ENCODE measurements at places on chromosomes 2 and 18.

- DNase-seq: no peak
Observed at GRCh38 chr18:44880170-44880569, 199.5 kb downstream of the SETBP1 start.

DNA sequence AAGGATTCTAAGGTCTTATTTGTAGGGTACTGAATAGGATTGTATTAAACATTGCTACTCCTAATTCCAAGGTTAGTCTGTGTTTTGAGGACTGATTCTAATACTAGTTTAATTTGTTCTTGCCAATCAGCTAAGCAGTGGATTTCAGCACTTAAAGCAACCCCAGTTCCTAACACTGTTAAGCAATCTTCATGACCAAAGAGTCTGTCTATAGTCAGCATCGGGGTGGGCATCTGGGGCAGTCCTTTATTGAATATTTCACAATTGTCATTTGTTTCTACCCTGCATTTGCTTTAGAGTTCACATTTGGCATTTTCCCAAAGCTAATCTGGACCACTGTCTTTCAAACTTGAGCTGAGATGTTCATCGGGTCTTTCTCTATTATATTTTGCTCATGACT is 248.0 kb upstream of the TANK start:
- no peak for DNase-seq

DNA sequence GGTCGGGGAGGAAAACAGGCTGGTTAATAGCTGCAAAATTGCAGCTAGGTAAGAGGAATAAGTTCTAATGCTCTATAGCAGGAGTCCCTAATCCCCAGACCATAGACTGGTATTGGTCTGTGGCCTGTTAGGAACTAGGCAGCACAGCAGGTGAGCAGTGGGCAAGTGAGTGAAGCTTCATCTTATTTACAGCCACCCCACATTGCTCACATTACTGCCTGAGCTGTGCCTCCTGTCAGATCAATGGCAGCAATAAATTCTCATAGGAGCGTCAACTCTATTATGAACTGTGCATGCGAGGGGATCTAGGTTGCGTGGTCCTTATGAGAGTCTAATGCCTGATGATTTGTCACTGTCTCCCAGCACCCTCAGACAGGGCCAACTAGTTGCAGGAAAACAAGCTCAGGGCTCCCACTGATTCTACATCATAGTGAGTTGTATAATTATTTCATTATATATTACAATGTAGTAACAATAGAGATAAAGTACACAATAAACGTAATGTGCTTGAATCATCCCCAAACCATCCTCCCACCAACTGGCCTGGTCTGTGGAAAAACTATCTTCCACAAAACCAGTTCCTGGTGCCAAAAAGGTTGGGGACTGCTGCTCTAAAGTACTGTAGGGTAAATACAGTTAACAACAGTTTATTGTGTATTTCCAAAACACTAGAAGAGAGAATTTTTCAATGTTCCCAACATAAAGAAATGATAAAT is 91.7 kb upstream of the TFCP2L1 start:
- no peak for DNase-seq

DNA sequence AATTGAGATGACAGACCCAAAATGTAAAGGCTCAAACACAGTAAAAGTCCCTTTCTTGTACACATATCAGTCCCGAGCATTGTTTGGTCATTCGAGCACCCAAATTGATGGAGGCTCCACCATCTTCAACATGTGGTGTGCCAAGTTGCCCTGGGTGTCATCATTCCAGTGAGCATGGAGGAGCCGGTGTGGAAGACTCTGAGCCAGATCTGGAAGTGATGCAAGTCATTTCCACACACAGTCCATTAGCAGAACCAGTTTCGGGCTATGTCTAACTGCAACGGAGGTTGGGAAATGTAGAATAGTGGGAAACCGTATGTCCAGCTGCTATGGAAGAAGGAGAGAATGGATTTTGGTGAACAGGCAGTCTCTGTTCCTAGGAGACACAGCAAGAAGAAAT is 40.9 kb upstream of the BZW1 start:
- no peak for DNase-seq

DNA sequence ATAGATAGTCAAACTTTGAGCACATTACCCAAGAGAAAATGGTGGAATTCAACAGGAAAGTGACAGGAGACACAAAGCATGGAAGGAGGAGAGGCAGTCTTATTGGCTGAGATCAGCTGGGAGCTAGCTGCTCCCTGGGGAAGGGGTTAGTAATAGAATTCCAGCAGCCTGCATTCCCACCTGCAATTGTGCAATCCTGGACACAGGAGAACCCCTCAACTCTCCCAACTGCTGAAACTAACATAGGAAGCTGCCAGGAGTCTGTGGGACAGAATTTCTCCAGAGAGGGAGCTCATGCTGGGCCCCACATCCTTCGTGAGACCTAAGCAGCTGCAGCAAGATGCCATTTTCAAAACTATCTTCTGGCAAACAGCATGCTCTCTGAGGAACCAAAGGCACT is 69.8 kb upstream of the ACVR1C start:
- no peak for DNase-seq

- DNase-seq: no peak
Observed at GRCh38 chr18:904218-905090, at the start of gene ADCYAP1. Gene ADCYAP1, plus strand, starts transcription at chr18:904871. Its CDS starts 516 bp downstream, at chr18:905387.

GRCh38 chr2:128535953-128536352 is 217.3 kb upstream of the HS6ST1 start:
- no peak for DNase-seq

- DNase-seq: no peak
Observed at GRCh38 chr2:176234156-176234555, 35.1 kb upstream of the MTX2 start.

- DNase-seq: no peak
Observed at GRCh38 chr2:209208211-209208610, 215.6 kb upstream of the MAP2 start.

DNA sequence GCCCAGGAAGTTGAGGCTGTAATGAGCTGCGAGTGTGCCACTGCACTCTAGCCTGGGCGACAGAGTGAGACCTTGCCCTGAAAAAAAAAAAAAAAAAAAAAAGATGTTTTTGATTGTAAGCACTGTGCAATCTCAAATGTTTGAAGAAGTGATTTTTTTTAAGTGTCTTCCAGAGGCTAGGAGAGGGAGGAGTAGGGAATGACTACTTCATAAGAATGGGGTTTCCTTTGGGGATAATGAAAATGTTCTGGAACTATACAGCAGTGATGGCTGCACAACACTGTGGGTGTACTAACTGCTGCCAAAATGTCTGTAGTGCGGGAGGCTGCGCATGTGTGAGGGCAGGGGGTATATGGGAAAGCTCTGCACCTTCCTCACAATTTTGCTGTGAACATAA is 83.7 kb downstream of the MCFD2 start:
- DNase-seq: no peak

DNA sequence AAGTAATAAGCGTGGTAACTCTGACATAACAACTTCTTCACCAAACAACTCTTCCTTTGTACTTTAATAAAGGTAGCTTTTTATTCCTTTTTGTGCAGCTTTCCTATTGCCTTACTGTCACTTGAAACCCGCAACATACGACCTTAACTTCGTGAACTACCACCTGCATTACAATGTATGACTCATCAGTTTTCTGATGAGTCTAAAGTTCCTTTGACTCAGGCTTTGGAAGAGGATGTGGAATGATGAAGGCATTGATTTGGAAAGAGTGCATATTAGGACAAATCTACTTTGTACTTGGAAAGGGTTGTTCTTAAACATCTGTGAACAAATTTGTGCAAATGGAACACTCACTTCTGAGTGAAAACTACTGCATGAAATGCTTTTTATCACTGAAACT is 1012.1 kb downstream of the TMEM182 start:
- peak; percentile 77 for DNase-seq

- DNase-seq: no peak
Observed at GRCh38 chr2:106085181-106085940, 108.7 kb downstream of the UXS1 start.

DNA sequence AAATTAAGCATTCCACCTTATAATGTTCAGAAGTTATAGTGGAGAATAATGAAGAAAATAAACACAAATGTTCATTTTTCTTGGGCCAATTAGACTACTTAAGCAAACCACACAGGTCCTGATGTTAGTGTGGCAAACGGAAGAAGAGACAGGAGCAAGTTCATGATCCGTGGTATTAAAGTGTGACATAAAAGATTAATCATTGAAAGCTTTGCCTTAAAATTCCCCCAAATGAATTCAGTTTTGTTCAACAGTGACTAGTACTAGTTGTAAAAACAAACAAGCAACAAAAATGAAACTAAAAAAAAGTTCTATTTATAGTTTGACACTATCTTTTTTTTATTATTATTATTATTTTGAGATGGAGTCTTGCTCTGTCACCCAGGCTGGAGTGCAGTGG is 73.7 kb downstream of the RFTN2 start:
- DNase-seq: no peak

DNA sequence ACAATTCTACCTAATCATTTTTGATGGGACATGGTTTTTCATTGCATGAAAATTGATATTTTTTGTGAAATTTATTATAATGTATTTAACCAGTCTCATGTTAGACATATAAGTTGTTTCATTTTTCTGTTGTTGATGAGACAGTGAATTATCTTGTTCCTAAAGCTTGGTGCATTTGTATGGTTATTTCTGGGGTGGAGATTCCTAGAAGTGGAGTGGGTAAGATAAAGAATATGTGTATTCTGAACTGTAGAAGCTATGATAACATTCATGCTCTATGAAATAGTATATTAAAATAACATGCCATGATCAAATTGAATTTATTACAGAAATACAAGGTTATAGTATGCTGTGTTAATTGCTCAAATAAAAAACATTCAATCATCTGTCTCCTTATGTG is 69.2 kb downstream of the BOLA3 start:
- no peak for DNase-seq

GRCh38 chr2:99682275-99683060 is 192.7 kb upstream of the REV1 start:
- no peak for DNase-seq

- no peak for DNase-seq
Observed at GRCh38 chr2:19228715-19229114, 129.7 kb downstream of the OSR1 start.

DNA sequence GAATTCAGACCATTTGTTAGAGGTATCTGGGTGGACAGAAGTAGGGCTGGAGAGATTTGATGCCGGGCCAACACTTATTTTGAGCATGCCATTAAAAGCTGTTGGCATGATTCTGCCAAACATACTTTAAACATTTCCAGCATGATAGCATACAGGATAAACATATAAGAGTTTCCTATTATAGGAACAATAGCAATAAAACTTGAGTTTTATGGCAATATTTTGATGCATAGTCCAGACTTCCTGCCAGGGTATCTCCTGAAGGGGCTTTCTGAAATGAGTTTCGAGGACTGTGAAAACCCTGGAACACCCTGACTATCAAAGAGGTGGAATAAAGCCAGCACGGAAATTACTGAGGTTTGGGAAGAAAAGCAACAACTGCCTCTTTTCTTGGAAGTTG is 1398.0 kb upstream of the NXPH2 start:
- no peak for DNase-seq

DNA sequence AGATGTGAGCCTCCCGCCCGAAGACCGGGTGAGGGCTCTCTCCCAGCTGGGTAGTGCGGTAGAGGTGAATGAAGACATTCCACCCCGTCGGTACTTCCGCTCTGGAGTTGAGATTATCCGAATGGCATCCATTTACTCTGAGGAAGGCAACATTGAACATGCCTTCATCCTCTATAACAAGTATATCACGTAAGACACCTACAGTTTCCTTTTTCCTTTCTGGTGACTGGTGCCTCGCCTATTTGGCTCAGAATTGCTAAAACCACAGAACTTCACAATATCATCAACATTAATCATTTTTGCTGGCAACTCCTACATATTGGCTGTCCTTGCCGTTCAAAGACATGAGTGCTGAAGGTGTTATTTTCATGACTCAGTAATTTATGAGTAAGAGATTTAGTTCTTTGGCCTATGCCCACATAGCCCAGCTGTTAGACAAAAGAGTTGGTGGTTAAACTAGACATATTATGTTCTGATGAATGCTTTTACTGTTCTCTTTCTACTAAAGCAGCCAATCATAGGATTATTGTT is 2.2 kb downstream of the STAMBP start:
- peak; percentile 66 for DNase-seq

- no peak for DNase-seq
Observed at GRCh38 chr18:29311580-29311979, 1134.7 kb upstream of the CDH2 start.

DNA sequence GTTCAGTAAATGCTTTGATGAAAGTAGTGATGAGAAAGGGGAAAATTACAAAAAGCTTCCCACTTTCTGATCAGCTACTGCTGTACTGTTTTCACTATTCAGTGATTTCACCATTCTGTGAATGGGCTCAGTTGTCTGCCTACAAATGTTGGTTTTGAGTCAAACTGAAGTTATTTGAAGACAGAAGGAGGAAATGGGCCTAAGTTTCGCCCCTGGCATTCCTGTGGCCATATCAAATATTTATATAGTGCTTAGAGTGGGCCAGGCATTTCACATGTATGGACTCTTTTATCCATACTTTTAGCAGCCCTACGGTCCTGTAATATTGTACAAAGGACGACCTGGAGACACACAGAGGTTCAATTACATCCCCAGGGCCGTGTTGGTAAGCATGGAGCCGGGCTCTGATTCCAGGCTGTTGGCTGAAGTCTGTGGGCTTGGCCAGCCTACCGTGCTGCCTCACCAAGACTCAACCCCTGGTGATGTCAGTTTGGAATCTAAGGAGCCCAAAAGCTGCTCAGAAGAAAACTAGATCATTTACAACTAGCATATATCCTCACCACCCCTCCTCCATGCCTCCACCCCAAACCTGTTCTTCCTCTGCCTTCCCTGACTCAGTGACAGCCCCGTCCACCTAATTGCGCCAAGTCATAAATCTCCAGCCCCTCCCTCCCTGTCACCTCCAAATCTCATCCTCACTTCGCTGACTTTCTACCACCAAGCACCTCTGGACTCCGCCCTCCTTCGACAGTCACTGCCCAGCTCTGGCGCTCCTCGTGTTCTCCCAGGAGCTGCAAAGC is 10.1 kb upstream of the GRHL1 start:
- DNase-seq: no peak

DNA sequence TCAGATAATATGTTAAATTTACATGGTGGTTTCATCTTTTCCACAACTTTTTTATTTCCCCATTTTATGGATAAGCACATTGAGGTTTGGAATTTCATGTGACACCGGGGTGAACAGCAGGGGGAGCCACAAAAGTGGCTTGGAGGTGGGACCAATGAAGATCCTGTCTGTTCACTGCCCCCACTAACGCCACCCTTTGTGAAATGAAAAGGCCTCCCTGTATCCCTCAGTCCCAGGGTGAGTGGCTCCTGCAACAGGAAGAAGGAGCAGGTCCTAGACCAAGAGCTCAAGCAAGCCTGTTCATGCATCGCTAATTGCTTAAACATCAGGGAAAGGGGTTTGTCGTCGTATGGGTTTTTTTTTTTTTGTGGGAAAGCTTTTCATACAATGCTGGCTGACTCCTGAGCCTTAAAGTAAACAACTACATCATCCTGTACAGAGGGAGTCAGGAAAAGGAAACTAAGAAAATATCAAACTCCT is 267.8 kb upstream of the EPAS1 start:
- peak; percentile 25 for DNase-seq

DNA sequence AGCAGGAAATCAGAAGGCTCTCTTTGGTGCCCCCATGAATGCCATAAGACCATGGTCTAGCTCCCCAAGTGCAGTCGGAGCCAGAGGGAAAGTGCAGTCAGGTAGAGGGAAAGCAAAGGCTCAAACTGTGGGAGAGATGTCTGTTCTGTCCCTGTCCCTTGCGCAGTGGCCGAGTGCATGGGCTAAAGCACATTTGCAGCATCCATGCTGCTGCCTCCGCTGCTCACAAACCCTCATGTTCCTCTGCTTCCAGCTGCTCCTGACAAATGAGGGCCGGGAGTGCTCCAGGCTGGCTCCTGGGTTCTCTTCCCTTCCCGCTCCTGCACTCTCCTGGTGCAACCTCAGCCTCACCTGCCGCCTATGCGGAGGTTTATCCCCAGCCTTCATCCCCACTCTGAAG is 34.2 kb downstream of the SCTR start:
- DNase-seq: no peak

All from epithelial cell of proximal tubule (primary cell).